ENCODE measurements at places on chromosomes 1 and 21. TPM values are rescaled to one million over a fixed set of nuclear protein-coding genes. Genes with fewer than 3 reads are reported as not detected.
A peak's percentile ranks its signal among the peaks of the same experiment; 100 is the strongest.

The CAPZB gene
- 285 TPM for polyA plus RNA-seq

The CD1C gene
- 0.86 TPM for polyA plus RNA-seq

The AK5 gene
- polyA plus RNA-seq, result 6.6 TPM

The NR0B2 gene
- polyA plus RNA-seq, result not detected

The CTXND2 gene
- polyA plus RNA-seq, result not detected

The ZNF648 gene
- polyA plus RNA-seq, result not detected

The AVPR1B gene
- 0.14 TPM for polyA plus RNA-seq

The HTR6 gene
- polyA plus RNA-seq, result not detected

DNA sequence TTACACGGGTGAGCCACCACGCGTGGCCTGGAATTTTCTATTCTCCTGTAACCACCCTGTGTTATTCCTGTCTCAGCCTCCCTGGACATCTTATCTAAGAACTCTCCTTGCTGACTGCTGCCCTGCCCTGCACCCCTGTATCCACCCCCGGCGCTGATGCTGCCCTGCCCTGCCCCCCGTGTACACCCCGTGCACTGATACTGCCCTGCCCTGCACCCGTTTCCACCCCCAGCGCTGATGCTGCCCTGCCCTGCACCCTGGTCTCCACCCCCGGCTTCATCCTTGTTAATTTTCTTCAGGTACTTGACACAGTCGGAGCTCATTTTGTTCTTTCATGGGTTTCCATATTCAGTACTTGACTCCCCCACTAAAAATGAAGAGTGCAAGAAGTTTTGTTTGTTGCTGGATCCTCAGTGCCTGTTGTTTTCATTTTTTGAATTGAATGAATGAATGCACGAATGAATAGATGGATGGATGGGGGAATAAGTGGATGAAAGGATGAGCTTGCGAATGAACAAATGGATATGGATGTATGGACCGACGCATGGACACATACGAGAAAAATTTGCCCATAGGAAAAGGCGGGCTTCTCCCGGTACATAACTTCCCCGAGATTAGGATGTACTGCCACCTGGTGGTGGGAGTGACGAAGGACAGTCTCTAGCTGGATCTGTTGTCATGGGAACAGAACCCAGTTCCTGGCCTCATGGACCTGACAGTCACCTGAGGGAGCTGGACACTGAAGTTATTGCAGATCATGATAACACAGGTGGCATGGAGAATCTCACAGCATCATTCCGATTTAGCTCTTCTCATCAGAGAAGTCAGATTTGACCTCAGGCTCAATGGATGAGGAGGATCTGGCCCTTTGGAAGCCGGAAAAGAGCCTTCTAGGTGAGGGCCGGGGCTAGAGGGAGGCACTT lies 14.9 kb downstream of the AADACL4 start:
- peak; percentile 75 for DNase-seq

- DNase-seq, result no peak
These were observed 82.0 kb downstream of the RPAP2 start for GRCh38 chr1:92380867-92381266.

GRCh38 chr1:53959664-53960250 lies 13.6 kb downstream of the LRRC42 start:
- DNase-seq, result no peak

DNA sequence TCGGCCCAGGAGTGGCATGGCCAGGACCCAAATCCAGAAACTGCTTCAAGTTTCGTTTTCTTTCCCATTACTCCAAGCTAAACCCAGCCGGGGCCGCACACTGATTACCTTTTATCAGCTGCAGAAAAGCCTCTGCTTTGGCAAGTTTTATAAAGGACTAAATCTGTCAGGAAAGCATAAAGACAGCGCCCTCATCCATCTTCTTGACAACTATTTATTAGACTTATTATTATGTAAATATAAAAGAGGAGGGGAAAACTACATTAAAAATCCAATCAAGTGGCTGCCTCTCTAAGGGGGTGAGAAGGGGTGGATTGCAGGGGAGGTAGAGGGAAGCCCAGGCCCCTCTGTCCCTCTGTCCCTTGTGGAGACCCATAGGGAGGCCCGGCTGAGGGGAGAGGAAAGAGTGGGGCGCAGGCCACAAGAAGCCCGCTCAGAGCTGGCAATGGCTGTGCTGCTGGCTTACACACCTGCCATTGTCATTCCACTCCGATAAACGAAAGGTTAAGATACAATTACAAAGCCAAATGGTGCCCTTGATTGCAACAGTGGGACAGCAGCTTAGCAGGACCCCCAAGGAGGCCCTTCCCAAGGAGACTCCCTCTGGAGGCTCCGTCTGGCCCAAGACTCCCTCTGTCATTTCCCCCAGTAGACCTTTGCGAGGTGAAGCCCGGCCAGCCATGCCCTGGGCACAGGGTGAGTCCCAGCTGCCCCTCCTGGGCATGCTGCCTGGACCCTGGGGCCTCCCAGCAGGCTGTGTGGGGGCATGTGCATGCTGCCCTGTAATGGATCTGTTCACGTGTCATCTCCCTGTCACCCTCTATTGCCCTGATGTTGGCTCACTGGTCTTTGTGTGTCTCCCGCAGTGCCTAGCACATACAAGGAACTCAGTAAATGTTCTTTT lies 45.4 kb downstream of the KCND3 start:
- DNase-seq, result no peak

GRCh38 chr1:99634971-99635624 lies 10.8 kb upstream of the PALMD start:
- DNase-seq, result no peak

- no peak for DNase-seq
These were observed 73.5 kb upstream of the WNT4 start for GRCh38 chr1:22216210-22216883.

- no peak for DNase-seq
These were observed 179.5 kb upstream of the VAMP3 start for GRCh38 chr1:7591565-7591964.

DNA sequence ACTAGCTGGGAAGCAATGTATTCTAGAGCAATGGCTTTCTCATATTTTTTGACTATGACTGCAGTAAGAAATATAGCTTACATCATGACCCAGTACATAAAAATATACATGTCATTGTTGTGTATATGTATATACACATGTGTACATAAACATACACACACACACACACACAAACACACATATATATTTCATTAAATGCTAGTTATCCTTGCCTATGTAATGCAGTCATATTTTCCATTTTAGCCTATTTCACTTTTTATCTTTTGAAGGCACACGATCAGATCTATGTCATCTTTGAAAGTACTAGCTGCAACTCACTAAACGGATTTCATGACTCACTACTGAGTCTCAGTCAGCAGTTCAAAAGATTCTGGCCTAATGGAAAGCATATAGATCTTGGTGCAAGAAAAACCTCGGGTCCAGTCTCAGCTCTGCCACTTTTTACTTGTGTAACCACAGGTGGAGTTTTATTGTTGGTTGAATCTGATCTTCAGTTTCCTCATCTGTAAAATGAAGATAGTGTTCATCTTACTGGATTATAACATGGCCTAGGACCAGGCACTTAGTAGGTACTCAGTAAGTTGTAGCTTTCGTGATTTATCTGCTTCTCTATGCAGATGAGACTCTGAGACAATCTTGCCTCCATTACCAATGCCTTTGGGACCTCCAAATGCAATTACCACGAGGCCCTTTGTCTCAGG lies 325.6 kb downstream of the RRAGC start:
- DNase-seq, result no peak

GRCh38 chr1:4101459-4102161 lies 201.5 kb upstream of the C1orf174 start:
- no peak for DNase-seq

GRCh38 chr1:46749921-46750404 lies 31.0 kb upstream of the EFCAB14 start:
- DNase-seq, result no peak

DNA sequence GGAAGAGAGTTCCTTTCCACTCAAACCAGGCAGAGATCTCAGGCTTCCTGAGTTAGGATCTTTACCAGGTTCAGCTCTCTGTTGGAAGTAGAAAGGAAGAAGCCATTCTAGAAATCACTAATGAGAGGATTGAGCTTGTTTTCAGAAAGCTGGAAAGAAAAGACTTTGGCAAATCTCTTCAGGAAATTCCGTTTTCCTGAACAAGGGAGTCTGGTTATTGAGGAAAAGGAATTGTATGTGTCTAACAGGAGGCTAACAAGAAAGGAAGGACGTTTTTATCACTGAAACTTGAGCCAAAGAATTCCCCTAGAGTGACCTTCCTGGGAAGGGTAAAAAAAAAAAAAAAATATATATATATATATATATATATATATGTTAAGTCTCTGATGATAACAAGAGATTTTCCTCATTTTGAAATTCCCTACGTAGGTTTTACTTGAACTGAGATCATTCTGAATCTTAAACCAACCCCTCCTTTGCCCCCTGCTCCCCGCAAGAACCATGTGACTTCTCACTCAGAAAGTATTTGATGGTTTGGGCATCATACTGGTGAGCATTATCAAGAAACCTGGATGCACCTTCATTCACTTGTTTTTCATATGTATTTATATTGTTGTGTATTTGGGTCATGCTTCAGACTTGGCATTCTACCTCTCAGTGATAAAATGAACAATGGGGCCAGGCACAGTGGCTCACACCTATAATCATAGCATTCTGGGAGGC lies 98.4 kb upstream of the BMP8A start:
- DNase-seq, result no peak

- no peak for DNase-seq
These were observed 26.5 kb downstream of the RIPPLY3 start for GRCh38 chr21:37032877-37033471.

DNA sequence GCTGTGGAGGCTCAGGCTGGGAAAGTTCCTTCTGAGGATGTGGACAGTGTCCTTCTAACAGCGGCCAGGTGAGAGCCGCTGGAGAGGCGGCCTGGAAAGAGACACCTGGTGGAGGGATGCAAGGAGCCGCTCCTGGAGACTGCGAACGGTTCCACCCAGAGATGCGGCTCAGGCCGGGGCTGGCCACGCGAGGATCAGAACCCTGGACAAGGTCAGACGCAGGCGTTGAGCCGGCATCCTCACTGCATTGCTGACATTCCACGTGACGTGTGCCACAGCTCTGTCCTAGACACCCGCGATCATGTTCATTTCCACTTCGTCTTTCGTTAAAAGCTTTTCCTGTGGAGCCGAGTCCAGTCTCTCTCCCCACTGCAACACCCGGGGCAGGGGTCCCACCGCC lies 28.8 kb downstream of the CFAP74 start:
- DNase-seq, result no peak

DNA sequence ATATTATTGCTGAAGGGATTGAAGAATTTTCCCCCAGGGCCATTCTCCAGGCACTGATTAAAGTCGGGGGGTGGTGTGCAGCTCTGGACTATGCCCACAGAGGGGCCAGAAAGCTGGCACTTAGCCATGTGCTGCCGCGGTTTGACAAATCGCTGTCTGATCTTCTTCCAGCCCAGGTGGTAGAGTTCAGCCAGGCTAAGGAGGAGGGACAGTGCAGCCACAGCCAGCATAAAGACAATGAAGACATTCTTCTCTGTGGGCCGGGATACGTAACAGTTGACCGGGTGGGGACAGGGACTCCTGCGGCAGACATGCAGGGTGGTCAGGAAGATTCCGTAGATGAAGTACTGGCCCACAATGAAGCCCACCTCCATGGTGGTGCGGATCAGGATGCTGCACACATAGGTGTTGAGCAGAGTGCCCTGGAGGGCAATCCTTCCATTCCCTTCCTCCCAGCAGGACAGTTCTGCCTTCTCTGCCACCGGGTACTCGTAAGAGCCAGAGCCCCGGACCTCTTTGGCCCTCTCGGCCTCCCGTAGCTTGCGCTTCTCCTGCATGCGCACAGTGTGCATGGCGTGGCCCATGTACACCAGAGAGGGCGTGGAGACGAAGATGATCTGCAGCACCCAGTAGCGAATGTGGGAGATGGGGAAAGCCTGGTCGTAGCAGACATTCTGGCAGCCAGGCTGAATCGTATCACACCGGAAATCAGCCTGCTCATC lies 1.9 kb downstream of the GJA5 start:
- DNase-seq, result no peak

DNA sequence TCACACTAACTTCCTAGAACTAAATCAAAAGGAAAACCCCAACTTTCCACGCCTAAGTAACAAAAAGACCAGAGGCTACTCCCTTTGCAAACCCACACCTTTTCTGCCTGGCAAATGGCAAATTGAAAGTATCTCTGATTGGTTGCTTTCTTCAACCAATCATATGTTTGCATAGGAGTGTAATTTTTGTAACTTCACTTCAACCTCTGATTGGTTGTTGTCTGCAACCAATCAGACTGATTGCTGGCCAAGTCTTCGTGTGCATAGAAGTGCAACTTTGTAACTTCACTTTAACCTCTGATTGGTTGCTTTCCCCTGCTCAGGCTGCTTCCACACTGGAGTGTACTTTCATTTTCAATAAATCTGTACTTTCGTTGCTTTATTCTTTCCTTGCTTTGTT lies 36.9 kb upstream of the PADI2 start:
- no peak for DNase-seq

DNA sequence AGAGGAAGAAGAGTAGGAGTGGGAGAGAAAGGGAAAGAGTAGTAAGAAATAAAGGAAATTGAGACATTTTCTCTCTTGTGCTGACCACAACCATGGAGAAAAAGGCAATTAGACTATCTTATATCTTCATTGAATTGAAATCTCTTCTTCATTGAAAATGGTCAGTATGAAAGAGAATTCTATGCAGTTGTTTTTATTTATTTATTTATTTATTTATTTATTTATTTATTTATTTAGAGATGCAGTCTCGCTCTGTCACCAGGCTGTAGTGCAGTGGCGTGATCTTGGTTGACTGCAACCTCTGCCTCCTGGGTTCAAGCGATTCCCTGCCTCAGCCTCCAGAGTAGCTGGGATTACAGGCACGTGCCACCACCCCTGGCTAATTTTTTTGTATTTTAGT lies 447.1 kb downstream of the PTPRC start:
- no peak for DNase-seq

- no peak for DNase-seq
These were observed 3.4 kb upstream of the PEX10 start for GRCh38 chr1:2415801-2416208.

DNA sequence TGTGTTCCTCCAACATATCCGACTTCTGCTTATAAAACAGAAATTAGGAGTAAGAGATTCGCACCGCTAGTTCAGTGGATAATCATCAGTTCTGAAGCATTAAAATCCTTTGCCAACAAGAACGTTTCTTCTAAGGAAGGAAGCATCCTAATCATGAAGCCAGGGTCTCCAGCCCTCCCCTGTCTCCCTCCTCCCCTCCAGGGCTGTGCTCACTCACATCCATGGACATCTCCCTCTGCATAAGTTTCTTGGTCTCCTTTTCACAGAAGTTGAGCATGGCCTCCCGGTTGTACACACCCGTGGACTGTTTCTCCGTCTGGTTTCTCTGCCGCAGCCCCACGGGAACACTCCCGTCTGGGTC lies 505 bp downstream of the LMOD1 start:
- DNase-seq, result no peak

GRCh38 chr1:226943927-226944326 lies 3.8 kb downstream of the COQ8A start:
- DNase-seq, result no peak

GRCh38 chr1:27564710-27565649 lies 39.0 kb downstream of the AHDC1 start:
- DNase-seq, result no peak
